ENCODE measurements at places on chromosomes 12 and 14.

GRCh38 chr12:131776237-131776889 is 51.8 kb upstream of the MMP17 start:
- DNase-seq = no peak

DNA sequence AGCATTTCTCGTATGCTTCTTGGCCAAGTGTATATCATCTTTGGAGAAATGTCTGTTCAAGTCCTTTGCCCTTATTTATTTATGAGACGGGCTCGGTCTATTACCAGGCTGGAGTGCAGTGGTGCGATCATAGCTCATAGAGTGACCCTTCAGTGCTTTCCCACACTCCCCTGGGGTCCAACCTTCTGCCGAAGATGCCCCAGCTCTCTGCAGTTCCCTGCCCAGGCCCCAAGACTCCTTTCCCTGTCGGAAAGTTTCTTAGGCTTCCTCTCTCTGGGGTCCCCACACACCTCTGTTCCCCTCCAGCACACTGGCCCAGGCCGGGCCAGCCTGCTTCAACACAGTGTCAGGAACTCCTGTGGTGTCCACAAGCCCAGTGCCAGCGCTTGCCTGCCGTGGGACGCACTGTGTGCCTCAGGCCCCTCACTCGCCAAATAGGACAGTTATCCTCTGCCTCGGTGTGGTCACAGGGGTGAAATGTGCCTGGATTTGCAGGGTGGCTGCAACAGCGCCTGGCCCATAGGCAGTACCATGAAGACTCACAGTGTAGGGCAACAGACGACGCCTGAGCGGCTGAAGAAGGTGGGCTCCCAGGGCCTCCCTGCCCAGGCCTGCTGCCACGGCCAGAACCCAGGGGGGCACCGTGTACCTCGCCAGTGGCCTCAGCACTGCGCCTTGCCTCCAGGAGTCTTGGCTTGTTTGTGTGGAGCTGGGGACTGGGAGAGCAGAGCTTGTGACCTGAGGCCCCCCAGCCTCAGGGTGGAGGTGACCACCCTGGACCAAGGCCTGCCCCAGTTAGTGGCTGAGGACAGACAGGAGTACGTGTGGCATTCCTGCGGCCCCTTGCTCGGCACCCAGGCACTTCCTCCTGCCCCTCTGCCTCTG is 4.9 kb upstream of the ASPG start:
- no peak for DNase-seq

GRCh38 chr12:114396869-114397719 is 8.8 kb downstream of the TBX5 start:
- DNase-seq = no peak

- DNase-seq = no peak
Observed at GRCh38 chr14:69260190-69260860, 367 bp downstream of the GALNT16 start.

- no peak for DNase-seq
Observed at GRCh38 chr12:12734054-12734453, 16.9 kb downstream of the CDKN1B start.

Measured in activated CD4-positive, alpha-beta T cell treated with anti-CD3 and anti-CD28 coated beads, Interleukin-2, Interleukin-4, amounts not matched to agents 100 ng/mL and 50 ng/mL, durations not matched to agents 16 hours and 8 hours (primary cell).